ENCODE measurements at places on chromosomes 2 and 18.

- DNase-seq: no peak
These were observed 14.8 kb upstream of the IMP4 start for GRCh38 chr2:130327703-130328527.

- no peak for DNase-seq
These were observed 67.7 kb downstream of the SLC40A1 start for GRCh38 chr2:189512879-189513278.

DNA sequence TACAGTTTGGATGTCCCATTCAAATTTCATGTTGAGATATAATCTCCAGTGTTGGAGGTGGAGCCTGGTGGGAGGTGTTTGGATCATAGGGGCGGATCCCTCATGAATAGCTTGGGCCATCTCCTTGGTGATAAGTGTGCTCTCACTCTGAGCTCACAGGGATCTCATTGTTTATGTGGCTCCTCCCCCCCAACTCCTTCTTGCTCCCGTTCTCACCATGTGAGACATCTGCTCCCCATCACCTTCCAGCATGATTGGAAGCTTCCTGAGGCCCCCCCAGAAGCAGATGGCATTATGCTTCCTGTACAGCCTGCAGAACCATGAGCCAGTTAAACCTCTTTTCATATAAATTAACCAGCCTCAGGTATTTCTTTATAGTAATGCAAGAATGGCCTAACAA lies 3.0 kb upstream of the INPP1 start:
- DNase-seq: no peak

DNA sequence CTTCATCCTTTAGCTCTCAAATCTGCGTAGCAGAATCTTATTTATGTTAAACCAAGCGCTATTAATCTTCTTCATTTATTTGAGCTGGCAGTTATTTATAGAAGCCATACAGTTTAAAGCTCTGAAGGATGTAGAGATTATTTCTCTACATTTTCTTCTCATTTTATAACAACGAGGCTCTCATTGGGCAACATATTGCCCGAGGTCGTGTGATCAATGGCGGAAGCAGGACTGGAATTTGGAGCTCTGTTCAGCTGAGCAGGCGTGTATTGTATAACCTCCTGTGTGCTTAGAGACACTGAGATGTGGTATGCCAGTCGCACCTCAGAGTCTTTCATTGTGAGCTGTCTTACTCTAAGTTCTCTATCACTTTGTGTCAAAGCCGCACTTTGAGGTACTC lies 17.5 kb upstream of the DRC1 start:
- no peak for DNase-seq

GRCh38 chr2:112021781-112022231 lies 33.3 kb upstream of the TMEM87B start:
- no peak for DNase-seq

GRCh38 chr18:32048507-32049091 lies 30.0 kb downstream of the RNF125 start:
- DNase-seq: no peak

DNA sequence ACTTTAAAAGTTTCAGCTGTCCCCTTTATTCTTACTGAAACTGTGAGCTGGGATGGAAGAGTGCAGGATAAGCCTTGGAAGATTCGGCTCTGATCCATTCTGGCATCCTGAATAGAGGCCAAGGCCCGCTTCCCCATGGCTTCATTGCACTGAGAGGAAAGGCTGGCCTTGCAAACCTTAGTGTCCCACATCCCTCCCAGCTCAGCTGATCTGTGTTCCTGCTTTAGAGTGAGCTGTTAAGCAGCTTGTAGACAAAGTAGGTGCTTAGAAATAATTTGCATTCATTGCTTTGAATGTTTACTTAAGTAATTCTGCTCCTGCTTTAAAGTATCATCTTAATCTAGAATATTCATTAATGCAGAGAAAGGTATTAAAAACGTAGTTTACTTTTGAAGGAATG lies 169.6 kb upstream of the BOD1L2 start:
- no peak for DNase-seq

DNA sequence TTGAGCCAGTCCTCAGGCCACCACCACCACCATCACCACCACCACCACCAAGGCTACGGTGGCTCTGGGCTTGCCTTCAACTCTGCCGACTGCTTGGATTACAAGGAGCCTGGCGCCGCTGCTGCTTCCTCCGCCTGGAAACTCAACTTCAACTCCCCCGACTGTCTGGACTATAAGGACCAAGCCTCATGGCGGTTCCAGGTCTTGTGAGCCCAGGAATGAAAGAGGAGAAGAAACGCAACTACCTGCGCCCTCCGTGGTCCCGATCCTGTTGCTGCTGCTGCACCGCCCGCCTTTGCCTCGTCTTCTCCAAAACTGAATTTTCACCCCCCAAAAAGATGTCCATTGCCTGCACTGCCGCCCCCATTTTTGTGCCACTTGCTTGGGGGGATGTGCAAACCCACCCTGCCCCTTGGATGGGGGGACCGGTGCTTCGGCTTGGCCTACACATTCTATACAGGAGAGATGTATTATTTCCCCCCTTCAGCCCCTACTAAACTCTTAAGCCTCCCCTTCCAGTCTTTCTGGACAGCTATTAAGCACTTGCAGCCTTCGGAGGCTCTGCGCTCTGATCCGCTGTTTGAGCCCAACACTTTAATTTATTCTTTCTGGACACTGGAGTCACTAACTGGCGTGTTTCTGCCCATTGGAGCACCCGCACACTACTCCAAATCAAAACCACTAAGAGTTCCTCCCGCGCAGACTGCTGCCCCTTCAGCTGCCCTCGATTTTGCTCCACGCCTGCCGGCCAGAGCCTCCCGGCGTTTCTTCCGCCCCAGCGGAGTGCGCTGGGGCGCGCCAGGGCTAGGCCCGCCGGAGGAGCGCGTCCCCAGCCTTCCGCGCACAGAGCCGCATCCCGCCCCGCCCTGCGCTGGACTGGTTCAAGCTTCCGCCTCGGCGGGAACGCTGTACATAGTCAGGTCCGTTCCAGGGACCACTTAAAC lies 5.7 kb downstream of the OTX1 start:
- DNase-seq: no peak

DNA sequence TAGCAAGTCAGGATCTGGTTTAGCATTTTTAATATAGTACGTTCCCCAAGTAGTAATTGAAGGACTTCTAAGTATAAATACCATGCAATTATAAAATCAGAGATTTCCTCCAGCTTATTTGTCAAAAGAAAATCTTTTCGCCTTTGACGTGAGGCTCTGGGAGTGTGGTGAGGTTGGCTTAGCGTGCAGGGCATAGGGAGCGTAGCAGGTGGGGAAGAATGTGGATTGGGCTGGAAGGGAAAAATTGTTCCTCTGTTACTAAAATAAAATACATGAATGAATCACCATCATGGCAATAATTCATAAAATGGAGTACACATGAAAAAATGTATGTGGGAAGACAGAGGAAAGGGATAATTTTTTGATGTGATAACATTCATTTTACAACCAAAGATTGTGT lies 5.4 kb upstream of the IL1RL2 start:
- DNase-seq: no peak

DNA sequence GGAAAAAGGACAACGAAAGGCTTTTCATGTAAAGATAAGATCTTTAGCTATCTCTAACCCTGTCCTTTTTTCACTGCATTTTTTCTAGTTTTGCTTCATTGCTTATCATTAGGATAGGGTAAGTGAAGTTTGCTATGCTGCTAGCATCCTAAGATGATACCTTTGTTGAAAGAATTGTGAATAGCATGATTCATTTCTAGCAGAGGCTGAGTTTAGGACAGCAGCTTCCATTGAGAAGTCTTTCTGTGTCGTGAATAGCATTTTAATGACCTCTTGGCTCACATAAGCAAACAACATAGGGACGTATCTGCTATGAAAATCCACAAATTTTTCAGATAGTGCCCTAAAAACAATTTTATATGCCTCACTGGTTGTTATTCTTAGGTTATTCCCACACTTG lies 36.4 kb upstream of the GAREM2 start:
- no peak for DNase-seq

GRCh38 chr18:77141401-77142118 lies 9.0 kb upstream of the MBP start:
- DNase-seq: no peak

DNA sequence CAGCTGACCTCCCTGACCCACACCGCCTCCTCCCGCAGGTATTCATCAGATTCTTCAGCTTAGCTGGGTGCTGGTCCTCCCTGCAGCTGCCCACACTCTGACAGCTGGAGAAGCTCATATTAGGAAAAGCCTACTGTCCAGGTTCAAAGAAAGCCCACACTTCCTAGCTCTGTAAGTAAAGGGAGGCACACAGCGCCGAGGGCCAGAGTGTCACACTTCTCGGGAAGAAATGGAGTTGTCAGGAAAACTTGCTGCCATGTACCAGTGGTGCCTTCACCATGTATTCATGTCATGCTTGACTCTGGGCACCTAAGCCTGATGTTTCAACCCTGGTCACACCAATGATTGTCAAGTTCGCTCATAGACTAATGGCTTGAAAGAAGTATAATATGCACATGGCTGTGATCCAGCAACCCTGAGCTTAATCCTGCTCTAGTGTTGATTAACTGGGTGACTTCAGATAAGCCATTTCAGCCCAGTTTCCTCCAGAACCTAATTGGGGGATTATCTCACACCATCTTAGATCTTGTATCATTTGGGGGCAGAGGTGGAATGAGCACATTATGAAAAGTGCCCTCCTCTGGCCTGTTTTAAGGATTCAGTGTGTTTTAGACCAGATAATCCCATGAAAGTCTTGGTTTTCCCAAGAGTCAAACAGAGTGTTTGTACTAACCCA lies 180.3 kb upstream of the PARD3B start:
- DNase-seq: no peak

DNA sequence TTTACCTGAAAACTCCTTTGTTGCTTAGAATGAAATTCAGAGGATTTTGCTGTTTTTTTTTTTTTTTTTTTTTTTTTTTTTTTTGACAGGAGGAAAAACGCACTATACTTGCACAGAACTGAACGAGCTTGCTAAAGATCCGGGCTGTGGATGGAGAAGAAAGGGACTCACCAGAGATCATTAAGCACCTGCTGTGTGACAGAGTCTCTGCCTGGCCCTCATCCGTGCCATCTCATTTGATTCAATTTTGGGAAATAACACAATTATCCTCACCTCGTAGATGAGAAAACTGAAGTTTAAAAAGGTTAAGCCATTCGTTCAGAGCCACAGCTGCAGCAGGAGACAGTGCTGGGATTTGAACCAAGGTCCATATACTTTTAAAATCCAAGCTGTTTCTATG lies 775.4 kb upstream of the ID2 start:
- no peak for DNase-seq

- DNase-seq: no peak
These were observed 39.5 kb downstream of the MAIP1 start for GRCh38 chr2:199994896-199995295.

DNA sequence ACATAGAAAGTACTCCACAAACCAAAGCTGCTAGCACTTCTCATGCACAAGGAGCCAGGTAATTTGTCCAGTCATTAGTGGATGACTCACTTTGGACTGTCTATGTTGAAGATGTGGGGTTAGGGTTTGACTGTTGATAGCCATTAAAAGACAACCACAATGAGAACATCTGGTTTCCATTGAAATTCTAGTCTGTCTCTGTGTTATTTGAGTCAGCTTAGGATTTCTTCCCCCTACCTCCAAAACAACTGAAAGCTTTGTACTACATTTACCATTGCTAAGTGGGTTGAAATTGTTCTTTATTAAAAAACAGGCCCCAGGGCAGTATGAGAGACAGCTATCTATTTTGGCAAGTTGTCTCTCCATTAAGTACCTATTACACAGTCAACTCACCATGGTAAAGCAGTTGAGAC lies 50.2 kb upstream of the ANKRD44 start:
- DNase-seq: no peak

DNA sequence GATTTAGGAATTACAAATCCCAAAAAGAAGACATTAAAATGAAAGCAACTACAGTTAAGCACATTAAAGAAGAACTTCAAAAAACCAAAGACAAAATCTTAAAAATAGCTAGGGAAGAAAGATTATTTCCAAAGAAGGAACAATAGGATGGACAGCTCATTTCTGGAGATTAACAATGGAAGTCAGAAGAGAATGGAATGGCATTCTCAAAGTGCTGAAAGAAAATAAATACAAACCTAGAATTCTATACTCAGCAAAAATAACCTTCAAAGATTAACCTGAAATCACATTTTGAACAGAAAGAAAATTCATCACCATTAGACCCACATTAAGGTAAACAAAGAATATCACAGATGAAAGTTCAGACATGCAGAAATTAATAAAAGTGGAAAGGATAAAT lies 229.2 kb downstream of the HDAC4 start:
- no peak for DNase-seq

DNA sequence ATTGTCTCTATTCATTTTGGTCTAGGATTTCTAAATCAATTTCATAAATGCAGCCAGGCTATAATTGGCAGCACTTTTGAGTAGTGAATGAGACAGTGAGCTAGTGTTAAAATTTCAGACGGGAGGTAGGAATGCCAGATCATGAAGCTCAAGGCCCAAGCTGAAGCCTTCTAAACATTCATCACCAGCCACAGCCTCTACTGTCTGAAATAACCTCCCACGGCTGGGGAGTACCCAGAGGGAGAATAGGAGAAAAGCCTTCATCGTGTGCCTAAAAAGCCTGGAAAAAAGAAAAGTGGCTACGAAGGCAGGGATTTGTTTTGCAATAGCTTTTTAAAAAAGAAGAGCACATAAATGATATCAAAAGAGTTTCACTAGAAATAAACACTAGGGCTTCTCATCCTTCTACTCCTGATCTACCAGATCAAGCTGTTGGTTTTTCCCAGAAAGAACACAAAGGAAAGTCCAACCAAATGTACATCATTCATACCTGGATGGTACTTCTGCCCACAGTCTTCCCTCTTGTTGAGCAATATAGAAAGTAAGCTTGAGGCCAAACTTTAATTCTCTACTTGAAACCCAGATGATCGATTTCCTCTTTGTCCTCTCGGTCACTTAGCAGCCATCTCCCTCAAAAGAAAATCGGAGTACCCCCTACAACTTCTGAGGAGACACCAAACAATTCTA lies 48.1 kb upstream of the SLC39A10 start:
- DNase-seq: no peak

DNA sequence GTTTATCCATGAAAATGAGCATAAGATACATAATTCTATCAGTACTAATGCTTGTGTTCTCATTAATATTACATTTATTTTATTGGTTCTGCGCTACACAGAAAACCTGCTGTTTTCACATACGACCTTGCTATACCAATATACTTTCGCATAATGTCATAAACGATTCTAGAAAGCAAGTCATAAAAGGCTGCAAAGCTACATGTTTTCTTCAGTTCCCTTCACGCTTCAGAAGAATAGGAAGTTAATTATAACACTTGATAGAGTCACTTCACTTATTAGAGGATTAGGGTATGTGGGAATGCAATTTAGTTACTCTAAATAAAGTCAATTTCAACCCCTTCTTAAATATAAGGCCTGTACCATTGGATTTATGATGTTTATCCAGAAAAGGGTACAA lies 29.0 kb downstream of the PSME4 start:
- DNase-seq: no peak

- DNase-seq: no peak
These were observed 45.3 kb downstream of the BIN1 start for GRCh38 chr2:127061375-127062273.

- no peak for DNase-seq
These were observed 241.4 kb downstream of the KCNS3 start for GRCh38 chr2:18119883-18120282.
